ENCODE measurements at places on chromosomes 2 and 18.

DNA sequence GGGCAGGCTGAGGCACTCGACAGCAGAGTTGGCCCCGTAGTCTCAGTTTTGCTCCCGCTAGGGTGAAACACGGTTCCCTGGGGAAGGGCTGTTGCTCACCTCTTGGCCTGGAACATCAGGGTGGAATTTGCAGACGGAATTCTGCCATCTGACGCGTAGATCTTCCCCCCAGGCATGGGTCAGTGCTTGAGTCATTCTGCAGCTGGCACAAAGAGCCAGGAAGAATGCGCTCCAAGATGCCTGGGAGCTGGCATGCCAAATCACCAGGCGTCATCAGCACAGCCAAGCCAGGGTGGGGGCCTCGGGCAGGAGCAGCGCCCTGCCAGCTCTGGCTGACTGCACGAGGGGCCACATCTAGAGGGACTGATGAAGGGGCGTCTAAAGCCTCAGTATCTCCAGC is 42.7 kb downstream of the ODC1 start:
- DNase-seq: no peak

DNA sequence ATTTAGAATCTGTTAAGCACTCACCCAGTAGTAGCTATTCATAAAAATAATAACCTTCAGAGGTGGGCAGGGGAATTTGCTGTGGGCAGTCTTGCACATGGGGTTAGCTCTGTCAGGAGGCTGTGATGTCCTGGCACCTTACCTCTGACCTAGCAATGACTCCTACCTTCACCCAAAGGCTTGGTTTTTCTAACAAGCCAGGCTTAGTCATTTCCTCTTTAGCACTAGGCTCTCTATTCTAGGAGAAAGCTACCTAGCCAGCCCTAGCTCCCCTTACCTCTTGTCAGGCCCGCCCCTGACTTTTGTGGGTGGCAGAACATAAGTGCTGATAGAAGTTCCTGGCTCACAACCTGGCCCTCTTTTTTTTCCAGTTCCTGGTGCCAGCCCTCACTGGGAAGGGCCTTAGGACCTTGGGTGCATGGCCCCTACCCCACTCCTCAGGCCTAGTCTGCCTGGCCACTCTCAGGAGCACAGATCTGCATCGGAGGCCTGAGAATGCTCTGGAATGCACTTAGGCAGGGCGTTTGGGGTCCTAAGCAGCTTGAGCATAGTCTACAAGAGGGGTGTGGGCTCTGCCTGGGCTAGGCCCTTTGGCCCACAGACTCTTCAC is 17.7 kb downstream of the CPLX4 start:
- DNase-seq: no peak

- DNase-seq: no peak
Observed at GRCh38 chr18:12478269-12479047, 70.7 kb downstream of the PRELID3A start.

- no peak for DNase-seq
Observed at GRCh38 chr18:59374128-59374527, 15.1 kb upstream of the LMAN1 start.

- DNase-seq: no peak
Observed at GRCh38 chr2:67486041-67486796, 89.1 kb downstream of the ETAA1 start.

GRCh38 chr2:1664698-1665097 is 79.6 kb downstream of the PXDN start:
- no peak for DNase-seq

GRCh38 chr18:10856132-10856531 is 293.2 kb downstream of the PIEZO2 start:
- DNase-seq: no peak

- DNase-seq: no peak
Observed at GRCh38 chr2:144516411-144516980, 3.4 kb downstream of the ZEB2 start.

DNA sequence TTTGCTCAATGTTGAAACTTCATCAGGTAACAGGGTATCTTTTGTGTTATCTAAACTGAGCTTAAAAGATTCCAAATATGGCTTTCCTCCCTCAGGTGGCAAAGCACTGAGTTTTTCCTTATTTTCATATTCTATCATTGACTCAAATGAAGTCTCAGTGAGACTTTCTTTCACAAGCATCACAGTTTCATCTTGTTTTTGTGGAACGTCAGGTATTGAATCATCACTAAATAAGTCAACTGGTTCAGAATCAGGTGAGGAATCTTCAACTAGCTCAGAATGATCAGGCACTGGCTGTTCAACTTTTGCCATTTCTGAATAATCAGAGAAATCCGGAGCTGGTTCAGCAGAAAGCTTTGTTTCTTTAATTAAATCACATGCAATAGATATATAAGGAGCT is 24.6 kb downstream of the RTN4 start:
- DNase-seq: no peak

DNA sequence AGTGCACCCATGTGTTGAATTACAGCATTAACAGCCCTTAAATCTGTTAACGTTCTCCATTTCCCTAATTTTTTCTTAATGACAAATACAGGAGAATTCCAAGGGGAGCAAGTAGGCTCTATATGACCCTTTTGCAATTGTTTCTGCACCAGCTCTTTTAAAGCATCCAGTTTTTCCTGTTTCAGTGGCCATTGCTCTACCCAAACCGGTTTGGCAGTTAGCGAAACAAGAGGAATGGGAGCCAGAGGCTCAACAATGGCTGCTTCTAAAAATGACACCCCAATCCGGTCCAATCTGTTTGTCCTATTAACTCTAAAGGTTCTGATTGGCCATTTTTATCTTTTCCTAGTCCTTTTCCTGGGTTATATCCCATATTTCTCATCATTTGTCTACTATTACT is 15.1 kb upstream of the SUCLG1 start:
- no peak for DNase-seq

DNA sequence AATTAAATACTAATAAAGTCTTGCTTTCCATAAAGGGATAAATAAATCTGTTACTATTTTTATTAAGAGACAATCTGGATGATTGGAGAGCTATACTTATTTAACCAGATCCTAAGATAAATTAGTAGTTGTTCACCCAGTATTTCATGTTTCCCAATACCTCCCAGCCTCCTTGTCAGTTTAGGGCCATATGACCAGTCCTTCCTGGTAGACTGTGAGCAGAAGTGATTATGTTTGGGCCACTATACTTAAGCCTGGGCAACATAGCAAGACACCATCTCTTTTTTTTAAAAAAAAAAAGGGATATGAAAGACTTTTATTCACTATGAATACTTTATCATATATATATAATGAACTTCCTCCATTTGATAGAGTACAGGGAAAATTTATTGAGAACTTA is 48.8 kb upstream of the PPM1B start:
- DNase-seq: no peak

- no peak for DNase-seq
Observed at GRCh38 chr2:7844414-7844965, 837.4 kb upstream of the ID2 start.

GRCh38 chr2:47076586-47077441 is 78.3 kb downstream of the STPG4 start:
- DNase-seq: no peak

GRCh38 chr2:97931118-97931857 is 64.5 kb downstream of the TMEM131 start:
- no peak for DNase-seq

GRCh38 chr2:235937526-235937925 is 230.7 kb downstream of the GBX2 start:
- no peak for DNase-seq

Measured in caudate nucleus (tissue), 63 donors.